AG09309 (cell line): ENCODE measurements at places on chromosomes 5 and 9.

DNA sequence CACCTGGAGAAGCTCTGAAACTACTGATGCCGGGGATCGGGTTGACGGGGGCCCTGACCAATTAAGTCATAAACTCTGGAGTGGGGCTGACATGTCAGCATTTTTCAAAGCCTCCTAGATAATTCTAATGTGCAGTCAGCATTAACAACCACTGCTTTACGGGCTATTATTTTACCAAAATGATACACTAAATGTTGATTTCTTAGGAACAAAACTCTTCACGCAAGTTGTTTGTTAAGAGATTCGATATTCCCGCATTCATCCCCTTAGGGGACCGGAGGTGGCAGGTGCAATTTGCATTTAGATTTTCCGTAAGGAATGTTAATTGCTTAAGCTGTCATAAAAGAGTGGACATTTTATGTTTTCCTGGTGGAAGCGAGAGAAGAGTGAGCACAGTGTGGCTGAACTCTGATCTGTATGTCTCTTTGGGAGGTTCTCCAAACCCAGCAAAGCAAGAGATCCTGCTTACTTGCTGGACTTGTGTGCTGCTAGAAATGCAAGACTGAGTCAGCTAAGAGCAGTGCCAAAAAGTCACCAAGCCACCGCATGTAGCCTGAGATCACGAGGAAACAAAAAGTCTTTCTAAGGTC, 77.6 kb downstream of the UGCG start:
- peak; percentile 29 for DNase-seq

- no peak for DNase-seq
These were observed 41.6 kb upstream of the POU5F2 start for GRCh38 chr5:93782978-93783377.

DNA sequence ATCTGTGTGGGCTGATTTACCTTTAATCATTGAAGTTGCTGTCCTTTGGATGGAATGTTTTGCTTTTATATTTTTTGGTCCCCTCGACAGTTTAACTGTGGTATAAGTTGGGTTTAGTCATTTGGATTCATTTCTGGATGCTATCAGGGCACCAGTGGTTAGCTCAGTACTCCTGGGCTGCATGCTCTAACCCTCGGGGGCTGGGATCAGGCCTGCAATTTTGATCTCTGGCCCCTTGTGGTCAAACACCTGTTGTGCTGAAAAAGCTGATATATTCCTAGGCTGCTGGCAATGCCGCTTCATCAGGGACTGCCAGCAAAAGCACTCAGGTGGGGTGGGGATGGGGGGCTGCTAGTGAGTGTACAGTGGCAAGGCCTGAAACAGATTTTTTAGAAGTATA, 440.4 kb upstream of the RIOK2 start:
- DNase-seq: no peak

DNA sequence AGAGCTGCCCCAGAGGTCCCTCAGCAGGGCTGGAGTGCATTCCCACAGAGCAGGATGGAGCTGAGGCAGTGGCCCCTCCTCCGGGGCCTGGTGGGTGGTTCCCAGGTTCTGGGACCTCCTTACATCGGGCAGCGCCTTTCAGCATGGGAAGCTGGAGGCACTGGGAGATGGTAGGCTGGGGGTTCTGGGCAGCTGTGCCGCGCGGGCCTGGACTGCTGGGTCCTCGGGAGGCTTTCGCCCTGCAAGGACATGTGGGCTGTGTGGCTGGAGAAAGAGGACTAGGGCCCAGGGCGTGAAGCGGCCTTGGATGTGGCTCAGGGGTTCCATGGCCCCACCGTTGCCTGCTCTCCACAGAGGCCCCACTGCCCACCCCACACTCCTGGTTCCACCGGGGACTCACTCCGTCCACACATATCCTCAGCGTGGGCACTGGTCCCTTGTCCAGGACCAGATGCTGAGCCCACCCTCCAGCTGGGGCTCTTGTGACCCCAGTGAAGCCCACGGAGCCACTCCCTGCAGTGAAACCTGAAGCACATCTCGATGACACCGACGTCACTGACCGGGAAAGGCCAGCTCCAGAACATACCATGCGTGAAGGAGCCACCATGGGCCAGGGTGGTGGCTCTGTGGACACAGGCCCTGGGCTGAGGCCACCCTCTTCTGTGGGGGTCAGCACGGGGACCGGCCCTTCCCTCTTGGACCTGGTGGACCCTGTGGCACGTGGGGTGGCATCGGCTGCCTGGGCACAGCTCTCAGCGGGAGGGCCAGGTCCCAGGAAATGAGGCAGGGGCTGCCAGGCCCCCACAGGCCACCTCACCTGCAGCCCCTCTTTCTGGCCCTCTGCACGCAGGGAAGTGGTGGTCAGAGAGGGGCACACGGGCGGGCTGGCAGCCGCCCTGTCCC, 31.5 kb upstream of the NKD2 start:
- no peak for DNase-seq
